ENCODE measurements at places on chromosomes 11 and 22.

- DNase-seq: no peak
Observed at GRCh38 chr11:66247801-66248200, 20.6 kb upstream of the RAB1B start.

- DNase-seq: peak; percentile 94
Observed at GRCh38 chr11:35030716-35031213, 108.2 kb upstream of the CD44 start.

- DNase-seq: no peak
Observed at GRCh38 chr22:22942511-22943329, 55.1 kb downstream of the IGLL5 start.

DNA sequence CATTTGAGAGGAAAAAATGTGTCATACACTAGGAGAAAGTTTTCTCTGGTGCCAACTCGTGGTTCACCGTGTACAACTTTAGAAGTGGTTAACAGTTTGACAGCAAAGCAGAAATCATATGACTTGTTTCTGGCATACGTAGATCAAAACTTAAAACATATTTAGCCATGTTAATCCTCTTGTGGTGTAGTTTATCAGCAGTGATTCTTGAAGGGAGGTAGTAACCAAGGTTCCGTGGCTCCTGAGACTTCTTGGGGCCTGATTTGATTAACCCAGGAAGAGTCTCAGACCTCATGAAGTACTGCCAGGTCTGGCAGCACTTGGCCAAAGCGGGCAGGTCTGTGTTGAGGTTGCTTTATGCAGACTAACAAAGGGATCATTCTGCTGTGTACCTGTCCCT, 40.5 kb downstream of the SREBF2 start:
- DNase-seq: no peak

DNA sequence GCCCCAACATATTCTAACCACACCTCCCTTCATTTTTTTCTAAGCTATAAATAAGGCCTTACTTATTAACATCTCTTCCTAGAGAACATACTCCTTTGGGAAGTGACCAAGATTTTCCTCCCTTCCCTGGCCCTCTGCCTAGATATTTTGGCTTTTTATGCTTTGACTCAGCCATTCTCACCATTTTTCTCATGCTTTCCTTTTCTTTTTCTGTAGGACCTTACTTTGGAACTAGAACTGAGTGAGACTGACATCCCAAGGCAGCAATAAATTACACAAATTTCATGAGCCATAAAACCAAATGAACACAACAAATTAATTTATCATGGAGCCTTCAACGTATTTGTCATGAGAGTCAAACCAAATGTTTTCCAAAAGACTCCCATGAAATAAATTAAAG, 142.7 kb upstream of the CTSC start:
- DNase-seq: peak; percentile 28

DNA sequence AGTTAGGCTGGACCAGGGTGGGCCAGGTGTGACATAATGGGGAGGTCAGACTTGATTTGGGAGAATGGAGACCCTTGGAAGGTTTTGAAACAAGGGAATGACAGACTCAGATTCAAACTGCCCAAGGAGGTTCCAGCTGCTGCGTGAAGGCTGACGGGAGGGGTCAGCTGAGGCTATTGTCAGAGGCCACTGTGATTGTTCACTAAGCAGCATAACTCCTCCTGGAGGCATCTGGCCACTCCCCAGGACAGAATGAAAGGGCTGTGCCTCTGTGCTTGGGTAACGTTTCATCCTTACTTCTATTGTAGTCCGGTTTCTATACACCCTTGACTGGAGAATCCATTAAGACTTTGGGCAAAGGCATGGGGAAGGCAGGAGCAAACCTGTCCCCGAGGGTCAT, 126.6 kb downstream of the DSCAML1 start:
- DNase-seq: no peak

All from SW 1271 (cell line).